Inflammatory macrophage treated with lipopolysaccharide for 4 hours (primary cell): ENCODE measurements at places on chromosomes 7 and 10.

GRCh38 chr10:62815381-62816075 is 638 bp downstream of the EGR2 start:
- no peak for DNase-seq

DNA sequence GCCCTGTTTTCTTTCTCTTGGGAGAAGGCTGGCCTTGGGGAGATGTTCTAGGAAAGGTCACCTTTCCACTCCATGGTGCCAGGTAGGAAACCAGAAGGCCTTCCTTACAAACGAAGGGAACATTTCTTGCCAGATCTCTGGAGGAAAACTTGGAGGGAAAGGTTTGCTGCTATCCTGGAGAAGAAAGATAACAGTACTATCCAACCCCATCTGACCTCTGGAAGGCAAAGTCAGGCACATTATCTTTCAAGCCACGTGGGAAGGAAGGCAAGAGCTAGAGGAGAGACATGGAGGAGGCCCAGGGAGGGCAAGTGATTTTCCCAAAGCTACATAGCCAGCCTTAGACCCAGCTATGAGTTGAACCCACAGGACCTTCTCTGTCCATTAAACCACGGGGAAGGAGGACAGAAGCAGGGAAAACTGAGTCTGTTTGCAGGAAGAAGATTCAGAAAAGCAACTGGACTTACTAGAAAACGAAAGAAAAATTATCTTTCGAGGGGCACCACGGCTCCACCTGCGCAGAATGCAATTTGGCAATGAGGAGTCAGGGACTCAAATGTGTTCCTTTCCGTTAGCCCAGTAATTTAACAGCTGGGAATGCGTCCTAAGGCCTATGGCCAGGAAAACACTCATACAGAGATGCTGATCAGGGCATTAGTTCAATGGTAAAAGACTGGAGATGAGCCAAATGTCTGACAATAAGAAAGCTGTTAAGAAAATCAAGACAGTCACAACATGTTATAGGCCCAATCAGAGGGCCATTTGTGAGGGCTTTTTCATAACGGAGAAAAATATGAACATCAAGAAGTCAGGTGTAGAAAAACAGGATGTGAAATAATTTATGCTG is 32.0 kb upstream of the PSAP start:
- DNase-seq = no peak

GRCh38 chr7:1536743-1537534 is 6.4 kb downstream of the MAFK start:
- no peak for DNase-seq

DNA sequence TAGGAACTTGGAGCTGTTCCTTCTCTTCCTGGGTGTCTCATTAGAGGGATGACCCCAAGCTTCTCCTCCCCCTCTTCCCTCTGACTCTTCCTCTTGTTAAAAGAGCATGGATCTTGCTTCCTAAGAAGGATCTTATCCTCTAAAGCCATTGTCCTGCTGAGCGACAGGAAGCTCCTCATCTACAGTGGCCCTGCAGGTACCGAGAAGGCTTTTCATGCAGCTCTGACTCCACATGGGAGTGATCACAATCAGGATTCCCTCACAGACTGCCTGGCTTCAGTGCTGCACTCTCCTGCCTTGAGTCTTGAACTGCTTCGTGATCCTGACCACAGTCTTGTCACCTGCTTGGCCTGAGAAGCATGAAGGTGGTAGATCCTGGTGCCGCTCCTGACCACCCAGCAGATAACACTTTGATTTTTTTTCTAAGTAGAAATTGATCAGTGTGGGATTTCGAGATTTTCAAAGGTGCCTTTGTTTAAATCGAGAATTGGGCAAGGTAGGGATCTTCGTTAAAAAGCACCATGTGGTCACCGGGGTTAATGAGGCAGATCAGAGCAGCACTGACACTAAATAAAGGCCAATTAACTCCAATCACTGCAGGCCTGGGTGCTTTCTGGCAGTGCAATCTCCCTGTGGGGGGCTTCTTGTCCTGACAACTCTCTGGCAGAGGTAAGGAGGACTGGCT is 376.4 kb downstream of the NRG3 start:
- no peak for DNase-seq

- no peak for DNase-seq
These were observed 47.6 kb downstream of the FOXL3 start for GRCh38 chr7:337567-337951.

DNA sequence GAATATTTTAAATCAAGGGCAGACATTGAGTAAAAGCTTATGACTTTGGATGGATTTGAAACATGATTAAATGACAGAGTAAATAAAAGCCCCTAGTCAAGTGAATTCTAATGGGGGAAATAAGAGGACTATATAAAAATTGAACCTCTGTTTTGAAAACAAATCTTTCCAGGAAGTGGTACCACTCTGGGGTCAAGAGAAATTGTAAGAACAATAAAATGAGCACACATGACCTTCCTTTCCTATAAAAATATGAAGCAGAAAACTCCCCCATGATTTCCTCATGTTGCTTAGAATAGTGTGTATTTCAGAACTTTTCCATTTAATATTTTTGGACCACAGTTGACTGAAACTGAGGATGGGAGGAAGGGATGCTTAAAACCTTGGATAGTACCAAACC is 12.3 kb upstream of the CLDN12 start:
- no peak for DNase-seq

DNA sequence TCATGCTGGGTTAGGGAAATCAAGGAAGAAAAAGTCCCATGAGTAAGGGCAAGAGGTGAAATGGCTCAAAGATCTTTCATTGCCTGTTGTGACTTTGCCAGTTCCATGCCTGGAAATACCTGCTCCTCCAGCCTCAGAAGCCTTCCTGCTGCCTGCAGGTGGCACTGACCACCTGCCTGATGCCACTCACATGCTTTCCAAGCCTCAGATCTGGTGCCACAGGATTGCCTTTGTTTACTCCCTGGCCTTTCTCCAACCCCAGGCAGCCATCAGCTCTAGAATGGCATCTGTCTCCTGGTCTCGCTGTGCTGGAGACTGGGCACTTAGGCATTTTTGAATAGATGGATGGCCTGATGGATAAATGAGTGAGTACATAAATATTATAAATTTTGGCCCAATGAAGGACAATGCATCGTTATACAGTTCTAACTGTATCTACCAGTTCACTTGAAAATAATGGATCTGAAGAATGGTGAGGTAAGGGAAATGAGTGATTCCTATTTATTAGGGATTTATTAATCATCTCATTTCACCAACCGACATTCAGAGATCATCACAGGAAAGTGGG is 657.2 kb downstream of the INHBA start:
- DNase-seq = no peak

GRCh38 chr7:14902589-14903067 is at the start of gene DGKB:
DGKB (minus strand) TSS chr7:14902751.
- DNase-seq = no peak

GRCh38 chr7:3482147-3482921 is 181.3 kb downstream of the SDK1 start:
- DNase-seq = no peak

GRCh38 chr7:142711746-142712616 is 37.3 kb upstream of the PRSS1 start:
- DNase-seq = peak; percentile 25

GRCh38 chr7:130430841-130431666 is 9.8 kb downstream of the CEP41 start:
- peak; percentile 55 for DNase-seq

- DNase-seq = peak; percentile 27
These were observed 4.6 kb downstream of the HABP2 start for GRCh38 chr10:113557424-113557862.

DNA sequence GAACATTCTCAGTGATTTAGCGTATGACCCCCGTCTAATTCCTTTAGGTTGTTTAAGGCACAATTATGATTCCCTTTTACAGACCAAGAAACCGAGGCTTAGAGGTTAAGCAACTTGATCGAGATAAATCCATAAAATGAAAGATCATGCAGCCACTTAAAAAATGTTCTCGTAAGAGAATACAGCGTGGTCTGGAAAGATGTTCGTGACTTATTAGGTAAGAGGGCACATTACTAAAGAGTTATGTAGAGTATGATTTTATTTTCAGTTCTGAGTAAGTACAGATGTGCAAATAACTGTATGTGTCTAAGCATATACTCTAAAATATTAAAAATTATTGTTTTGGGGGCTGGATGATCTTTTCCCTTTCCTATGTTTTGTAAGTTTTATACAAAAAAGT is 575.1 kb downstream of the PARD3 start:
- no peak for DNase-seq

DNA sequence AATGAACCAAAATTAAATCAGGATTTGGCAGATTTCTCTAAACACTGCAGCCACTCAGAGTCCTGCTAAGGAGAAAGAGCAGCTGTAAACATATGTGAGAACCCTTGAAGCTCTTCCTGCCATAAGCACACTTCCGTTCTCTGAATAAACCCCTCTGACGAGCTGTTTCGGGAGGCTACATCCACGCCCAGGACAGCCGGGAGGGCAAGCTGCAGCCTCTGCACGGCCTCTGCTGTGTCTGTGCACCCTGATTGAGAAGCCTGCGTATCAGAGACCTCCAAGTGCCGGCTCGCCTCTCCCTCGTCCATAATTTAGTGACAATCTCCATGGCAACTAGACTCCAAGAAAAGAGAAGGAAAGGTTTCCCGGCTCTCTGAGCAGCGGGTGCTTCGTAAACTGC is 114.4 kb downstream of the PTPRN2 start:
- DNase-seq = no peak
